ENCODE measurements at places on chromosomes 11 and 22.

GRCh38 chr11:107719557-107720302 lies 7.9 kb upstream of the SLN start:
- no peak for DNase-seq

GRCh38 chr11:776561-777287 lies 563 bp downstream of the GATD1 start:
- DNase-seq, result no peak

DNA sequence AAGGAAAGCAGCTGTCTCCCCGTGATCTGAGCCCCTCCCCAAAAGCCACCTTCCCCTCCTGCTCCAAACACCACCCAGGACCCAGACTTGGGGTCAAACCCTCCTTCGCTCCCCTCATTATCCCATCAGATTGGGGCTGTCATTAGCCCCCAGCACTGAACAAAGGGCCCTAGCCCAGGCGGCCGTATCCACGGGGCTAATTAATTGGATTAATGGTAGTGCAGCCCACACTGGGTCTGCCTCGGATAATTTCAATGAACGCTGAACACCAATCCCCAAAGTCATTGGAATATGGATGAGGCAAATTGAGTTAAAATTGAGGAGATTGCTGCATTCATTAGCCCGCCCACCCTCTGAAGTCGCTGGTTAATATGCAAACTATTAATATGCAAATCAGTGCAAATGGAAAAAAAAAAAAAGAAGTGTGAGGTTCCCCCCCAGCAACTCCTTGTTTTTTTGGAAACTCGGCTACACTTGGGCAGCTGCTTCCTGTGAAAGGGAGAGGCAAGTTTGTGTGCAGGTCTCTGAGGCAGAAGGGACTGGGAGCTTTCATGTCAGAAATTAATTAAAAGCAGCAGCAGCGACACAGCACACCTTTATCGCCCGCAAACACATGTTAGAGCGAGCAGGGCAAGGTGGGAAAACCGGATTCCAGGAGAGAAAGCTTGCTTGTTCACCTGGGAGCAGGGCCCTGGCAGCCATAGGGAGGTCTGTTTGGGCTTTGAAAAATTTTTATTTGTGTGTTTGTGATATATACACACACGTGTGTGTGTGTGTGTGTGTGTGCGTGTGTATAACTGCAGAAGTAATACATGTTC lies 517.8 kb downstream of the MIAT start:
- no peak for DNase-seq

GRCh38 chr11:112785149-112785548 lies 176.1 kb upstream of the NCAM1 start:
- no peak for DNase-seq

- DNase-seq, result no peak
Observed at GRCh38 chr11:2102132-2102882, 36.9 kb downstream of the IGF2 start.

- no peak for DNase-seq
Observed at GRCh38 chr22:42425337-42425988, 6.7 kb downstream of the NFAM1 start.

- DNase-seq, result no peak
Observed at GRCh38 chr11:33701302-33702230, 940 bp upstream of the C11orf91 start.

DNA sequence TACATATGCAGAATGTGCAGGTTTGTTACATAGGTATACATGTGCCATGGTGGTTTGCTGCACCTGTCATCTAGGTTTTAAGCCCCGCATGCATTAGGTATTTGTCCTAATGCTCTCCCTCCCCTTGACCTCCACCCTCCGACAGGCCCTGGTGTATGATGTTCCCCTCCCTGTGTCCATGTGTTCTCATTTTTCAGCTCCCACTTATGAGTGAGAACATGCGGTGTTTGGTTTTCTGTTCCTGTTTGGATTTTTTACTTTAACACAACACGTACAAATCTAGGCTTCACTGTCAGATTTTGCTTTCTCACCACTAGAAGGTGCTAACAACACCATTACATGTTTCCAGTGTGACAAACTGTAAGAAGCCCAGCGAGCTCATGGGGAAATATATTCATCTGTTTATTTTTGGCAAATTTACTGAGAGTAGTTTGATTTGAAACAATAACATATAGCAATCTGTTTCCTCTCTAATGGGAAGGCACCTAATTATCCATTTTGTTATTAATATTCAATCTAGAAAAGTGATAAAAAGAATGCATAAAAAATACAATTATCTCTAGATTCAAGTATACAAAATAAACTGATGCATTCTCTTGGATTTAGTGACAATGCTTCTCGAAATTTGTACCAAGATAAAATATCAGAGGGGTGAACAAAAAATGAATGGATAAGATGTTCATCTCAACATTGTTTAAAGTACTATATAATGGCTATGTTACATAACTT lies 23.2 kb upstream of the BIRC3 start:
- peak; percentile 70 for DNase-seq

DNA sequence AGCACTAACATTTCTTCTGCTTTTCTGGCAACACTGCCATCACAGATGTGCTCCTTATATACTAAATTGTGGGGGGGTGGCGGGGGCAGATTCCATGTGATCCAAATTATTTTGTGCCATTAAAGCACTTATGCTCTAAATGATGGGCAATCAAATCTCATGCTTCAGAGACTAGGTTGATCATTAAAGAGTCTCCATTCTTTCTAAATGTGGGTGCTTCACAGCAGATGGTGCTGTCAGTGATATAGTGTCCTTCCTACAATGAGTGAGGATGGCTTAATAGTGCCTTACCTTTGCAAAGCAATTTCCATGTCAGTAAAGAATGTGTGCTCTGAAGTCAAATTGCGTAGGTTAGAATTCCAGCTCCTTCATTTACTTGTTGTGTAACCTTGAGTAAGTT lies 589.8 kb downstream of the ETS1 start:
- DNase-seq, result no peak

DNA sequence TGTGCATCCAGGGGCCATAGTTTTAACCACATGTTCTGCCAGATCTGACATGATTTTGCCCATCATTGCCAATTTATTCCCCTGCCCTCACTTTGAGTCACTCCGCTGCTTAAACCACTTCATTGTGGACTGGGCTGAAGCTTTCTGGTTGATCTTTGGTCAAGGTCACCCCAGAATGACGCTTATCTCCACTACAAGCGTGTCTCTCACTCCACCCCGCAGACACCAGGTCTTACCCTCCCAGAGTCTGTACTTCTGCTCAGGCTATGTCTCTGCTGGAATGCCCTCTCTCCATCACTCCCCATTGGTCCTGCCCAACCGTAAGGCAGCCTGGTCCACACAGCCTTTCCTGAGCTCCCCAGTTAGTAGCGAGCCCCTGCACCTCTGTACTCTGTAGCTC lies 170.5 kb upstream of the SYT13 start:
- DNase-seq, result no peak

DNA sequence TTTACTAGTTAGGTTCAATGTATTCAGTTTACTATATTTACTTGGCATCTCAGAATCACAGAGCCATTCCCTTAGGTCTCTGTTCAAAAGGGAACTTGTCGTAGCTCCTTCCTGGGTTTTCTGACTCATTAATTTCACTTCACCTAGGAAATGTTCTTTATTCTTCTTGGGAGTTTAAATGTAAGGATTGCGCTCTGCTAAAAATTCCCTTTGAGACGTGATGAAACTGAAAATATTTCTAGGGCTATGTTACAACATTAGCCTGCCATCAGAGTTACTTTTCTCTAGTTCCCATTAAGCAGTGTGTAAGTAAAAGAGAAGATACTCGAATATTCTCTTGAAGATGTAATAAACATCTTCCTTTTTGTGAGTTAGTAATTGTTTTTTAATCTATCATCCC lies 209.5 kb downstream of the CASP12 start:
- no peak for DNase-seq

GRCh38 chr11:2212411-2213251 lies 41.0 kb upstream of the TH start:
- DNase-seq, result no peak

GRCh38 chr11:86151174-86152005 lies 82.5 kb upstream of the PICALM start:
- DNase-seq, result no peak

- no peak for DNase-seq
Observed at GRCh38 chr11:118175031-118175992, 1.1 kb downstream of the SCN2B start.

DNA sequence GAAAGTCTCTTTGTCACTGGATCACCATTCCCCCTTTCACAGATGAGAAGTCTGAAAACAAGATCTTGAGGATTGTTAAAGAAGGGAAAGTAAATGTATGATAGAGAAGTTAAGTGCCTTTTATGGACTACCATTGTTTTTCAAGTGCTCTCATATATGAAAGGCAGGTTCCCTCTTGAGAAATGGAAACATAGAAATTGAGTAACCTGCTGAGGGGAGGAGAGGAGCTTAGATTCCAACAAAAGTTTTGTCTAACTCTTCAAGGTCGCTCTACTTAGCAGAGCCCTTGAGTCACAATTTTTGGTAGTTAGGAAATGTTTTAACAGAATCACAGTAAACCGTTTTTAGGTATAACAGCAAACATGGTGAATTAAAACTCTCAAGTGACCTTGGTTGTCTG lies 80.1 kb downstream of the SVIP start:
- DNase-seq, result no peak
